ENCODE measurements at places on chromosomes 5 and 9. TPM values are rescaled to one million over a fixed set of nuclear protein-coding genes. Genes with fewer than 3 reads are reported as not detected.

Gene TNIP1
- 42.9 TPM for total RNA-seq

GRCh38 chr5:174217527-174217926 is 172.0 kb downstream of the NSG2 start:
- DNase-seq, result no peak

DNA sequence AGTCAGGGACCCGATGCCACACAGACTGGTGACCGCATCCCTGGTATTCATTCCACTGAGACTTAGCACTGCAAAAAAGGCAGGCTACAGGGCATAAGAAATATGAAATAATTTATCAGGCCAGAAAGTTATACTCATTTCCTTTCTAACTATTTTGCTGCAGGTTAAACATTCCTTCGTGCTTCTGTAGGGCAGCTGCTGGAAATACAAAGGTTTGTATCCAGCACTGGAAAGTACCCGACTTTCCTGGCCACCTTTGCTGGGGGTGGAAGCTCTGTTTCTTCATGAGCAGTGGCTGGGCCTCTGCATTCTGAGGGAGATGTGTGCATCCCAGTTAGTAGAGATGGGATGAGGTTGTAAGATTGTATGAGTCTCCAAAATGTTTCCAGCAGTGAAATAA is 478.6 kb upstream of the WWC1 start:
- no peak for DNase-seq

Gene SHB
- 26.5 TPM for total RNA-seq

Gene DMRT2
- total RNA-seq, result not detected

DNA sequence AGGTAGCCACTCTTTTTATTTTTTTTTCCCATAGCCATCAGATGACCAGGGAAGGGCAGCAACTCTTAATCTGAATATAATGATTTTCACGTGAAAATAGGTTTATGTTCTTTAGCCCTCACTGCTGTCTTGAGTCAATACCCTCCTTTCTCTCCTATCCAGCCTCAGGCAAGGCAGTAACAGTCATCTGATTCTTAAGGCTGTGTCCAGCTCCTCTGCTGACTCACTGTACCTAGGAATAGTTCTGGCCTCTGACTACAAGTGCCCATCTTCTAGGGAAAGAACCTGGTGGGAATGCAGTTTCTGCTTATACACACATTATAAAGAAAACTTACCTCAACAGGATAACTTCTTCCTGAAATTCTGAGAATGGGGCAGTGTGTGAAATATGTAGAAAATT is 30.7 kb downstream of the DHX29 start:
- DNase-seq, result peak; percentile 2

- DNase-seq, result peak; percentile 56
Measured at GRCh38 chr9:35696520-35697215, 6.9 kb upstream of the TPM2 start.

Gene SPATA31C1
- total RNA-seq, result not detected

GRCh38 chr5:124230456-124230855 is 516.0 kb downstream of the ZNF608 start:
- DNase-seq, result no peak

Gene NTRK2
- total RNA-seq, result 3.3 TPM

- DNase-seq, result no peak
Measured at GRCh38 chr5:58274191-58274590, 185.7 kb downstream of the PLK2 start.

GRCh38 chr9:20512636-20513035 is 109.7 kb downstream of the MLLT3 start:
- DNase-seq, result peak; percentile 13

Gene CTNND2
- 1.9 TPM for total RNA-seq

DNA sequence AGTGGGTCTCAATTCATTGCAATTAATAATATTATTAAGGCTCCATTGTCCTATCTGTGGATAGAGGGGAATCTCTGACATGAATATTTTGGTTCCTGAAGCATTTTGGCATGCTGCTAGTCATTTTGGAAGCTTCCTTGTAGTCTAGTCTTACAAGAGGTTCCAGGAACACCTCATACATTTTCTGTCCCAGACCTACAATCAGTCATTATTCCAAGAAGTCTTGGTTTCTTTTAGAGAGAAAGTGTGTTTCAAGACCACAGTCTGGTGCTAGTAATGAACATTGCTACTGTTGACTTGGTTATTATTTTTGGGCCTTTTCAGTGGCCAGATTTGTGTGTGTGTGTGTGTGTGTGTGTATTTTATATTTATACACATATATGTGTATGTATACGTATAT is 98.9 kb downstream of the ERCC6L2 start:
- DNase-seq, result no peak

DNA sequence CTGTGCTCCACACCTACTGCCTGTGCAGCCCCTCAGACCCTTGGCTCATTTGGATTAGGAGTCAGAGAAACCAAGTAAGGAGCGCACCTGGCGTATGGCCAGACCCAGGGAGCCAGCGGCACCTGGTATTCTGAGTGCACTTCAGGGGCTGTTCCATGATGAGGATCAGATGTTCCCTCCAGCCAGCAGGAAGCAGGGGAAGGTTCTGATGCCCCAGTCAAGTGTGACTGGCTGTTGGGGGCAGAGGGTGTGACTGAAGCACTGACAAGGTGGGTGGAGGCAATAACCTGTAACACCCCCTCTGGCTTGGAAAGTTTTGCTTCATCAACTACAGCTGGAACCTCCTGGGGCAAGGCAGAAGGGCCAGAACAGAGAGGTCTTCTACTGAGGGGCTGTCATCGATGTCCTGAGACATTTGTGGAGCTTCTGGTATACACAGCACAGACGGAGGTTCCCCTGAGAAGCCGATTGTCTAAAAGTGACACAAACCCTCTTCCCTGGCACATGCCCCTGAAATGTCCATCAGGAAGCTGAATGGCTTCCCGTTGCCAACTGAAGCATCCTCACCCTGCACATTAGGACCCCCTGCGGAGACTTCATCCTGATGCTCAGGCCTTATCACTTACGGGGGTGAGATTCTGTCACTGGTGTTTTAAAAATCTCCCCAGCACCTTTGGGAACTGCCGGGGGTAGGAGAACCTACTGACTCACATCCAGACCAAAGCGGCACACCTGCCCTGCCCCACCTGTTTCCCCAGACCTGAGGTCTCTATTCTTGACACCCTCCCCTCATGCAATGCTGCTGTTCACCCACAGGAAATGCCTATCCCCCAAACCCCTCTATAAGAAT is 21.1 kb downstream of the TRAF1 start:
- no peak for DNase-seq

- no peak for DNase-seq
Measured at GRCh38 chr9:95666785-95667155, 150.0 kb upstream of the PTCH1 start.

DNA sequence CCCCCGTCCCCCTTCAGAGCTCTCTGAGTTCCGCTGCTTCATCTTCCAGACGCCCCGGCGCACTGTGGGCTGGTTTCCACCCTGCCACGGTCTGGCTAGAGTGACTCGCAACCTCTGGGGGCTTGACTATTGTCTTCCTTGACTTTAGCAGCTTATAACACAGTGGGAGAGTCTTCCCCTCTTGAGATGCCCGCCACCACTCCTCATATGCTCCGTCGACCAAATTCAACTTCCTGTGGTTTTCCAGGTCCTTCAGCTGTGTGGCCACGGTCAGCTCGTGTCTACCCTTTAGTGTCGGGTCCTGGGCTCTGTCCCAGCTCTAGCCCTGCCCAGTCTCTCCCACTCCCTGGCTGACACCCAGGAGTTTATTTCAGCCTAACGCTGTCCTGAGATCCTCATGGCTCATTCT is 28.2 kb upstream of the NCS1 start:
- peak; percentile 46 for DNase-seq

- no peak for DNase-seq
Measured at GRCh38 chr5:124961521-124961920, 215.1 kb upstream of the ZNF608 start.

GRCh38 chr9:84860249-84861115 is 191.0 kb downstream of the NTRK2 start:
- DNase-seq, result no peak

DNA sequence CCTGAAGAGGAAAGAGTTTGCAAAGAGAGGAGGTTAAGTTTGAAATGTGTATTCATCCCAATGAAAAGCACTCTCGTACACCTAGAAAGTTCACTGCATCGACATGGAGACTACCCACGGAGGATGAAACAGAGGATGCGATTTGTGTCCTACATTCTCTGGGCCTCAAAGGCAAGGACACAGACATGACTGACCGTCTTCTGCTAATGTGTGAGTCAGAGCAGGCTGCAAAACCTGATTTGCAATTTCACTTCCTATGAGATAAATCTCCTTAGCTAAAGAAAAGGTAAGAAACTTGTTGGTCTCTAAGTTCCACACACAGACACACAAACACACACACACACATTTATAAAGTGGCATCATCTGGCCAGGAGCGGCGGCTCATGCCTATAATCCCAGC is 98.6 kb downstream of the GNAQ start:
- DNase-seq, result no peak

Gene FGFR4
- total RNA-seq, result 0.74 TPM

Gene CYSRT1
- total RNA-seq, result 0.49 TPM

DNA sequence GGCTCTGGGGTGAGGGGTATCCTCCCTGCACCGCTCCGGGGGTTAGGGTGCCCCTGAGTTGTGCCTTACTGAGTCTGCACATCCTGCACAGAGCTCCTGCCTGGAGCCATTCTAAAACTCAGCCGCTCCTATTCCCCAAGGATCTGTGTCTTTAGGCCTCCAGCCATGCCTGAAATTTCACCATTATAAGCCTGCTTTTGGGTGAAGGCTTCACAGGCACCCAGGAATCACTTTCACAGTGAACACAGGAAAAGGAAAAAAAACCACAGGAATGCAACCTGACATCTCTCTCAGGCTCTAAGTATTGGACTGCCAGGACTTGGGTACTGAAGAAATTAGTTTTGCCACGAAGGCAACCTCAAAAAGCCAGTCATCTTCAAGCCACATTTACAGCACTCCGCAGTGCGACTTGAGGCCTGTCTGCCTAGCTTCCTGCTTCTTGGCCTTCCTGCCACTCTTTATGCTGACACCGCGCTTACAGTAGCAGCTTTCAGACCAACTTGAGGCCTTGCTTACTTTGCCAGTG is 30.9 kb downstream of the GALNT10 start:
- DNase-seq, result peak; percentile 89

DNA sequence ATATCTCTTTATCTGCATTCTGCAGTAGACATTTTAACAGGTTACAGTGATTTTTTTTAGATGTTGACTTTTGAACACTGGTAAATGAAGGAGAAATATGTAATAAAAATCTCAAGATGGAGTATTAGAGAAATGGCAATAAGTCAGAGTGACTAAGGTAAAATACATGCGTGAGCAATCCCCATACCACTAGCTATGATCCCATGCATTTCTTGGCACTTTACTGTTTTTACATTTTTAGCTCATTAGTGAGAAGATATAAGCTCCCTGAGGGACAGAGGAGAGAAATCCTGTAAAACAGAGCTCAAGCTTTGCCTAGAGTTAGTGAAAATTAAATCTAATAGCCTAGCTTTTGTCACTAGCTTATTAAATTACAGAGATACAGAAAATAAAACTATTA is 181.9 kb upstream of the TRPM3 start:
- DNase-seq, result peak; percentile 60

GRCh38 chr9:31321256-31321655 is 1063.2 kb upstream of the ACO1 start:
- no peak for DNase-seq

- DNase-seq, result no peak
Measured at GRCh38 chr5:117461403-117461802, 886.8 kb upstream of the SEMA6A start.

- DNase-seq, result no peak
Measured at GRCh38 chr5:144089401-144090021, 80.9 kb downstream of the YIPF5 start.

- peak; percentile 34 for DNase-seq
Measured at GRCh38 chr9:19286634-19287188, 56.2 kb downstream of the DENND4C start.

DNA sequence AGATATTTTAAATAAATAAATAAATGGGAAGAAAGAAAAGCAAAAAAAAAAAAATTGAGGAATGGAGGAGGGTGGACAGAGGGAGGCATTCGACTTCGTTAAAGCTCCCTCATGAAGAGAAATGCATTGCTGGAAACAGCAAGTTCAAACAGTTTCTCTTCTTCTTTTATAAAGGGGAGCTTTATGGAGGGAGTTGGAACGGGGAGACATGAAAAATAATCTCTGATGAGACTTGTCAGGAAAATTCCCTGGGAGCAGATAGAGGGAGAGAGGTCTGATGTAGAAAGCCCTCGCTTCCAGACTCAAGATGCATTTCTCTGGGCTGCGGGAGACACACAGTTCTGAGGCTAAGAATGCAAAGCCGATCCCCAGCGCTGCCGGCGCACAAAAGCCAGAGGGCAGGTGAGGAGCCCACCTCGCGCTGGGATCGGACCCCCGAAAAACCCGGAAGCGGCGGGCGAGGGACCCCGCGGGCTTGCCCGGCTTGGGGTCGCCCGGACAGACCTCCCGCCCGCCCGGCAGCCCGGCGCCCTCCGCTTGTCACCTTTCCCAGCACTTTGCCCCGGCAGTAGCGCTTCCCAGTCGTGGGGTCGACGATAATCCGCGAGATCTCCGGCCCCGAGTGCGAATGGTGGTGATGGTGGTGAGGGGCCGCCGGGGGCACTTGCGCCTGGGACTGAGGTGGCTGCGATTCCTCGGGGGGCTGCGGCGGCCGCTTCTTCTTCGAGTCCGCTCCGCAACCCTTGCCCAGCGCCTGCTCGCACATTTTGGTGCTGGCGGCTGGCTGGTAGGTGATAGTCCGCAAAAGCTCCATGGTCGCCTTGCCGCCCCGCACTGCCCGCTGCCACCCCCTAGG is 512 bp downstream of the PLK2 start:
- peak; percentile 65 for DNase-seq

DNA sequence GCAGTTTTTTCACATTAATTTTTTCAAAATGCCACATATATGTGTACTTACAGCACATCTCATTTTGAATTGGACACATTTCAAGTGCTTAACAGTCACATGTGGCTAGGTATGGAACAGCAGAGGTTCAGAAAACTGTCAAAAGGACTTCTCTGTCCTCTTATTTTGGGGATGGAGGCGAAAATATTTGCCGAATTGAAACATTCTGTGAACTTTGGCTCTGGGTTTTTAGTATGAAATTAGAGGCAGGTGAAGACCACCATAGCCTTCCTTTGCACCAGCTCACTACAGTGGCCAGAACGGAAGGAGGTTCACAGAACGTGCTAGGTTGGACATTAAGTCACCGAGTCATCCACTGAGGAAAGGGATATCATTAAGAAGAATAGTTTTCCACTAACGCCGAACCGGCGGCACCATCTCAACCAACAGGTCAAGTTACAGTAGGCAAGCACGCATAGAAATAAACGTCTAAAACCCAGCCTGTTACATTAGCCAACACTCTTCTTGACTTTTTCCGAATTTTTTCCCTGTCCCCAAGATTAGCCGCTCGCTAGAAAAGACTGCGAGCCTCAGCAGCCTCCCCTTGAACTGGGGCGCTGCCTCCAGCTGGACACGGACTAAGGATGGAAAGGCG is 1.8 kb upstream of the TLE4 start:
- DNase-seq, result no peak

GRCh38 chr9:95611354-95611753 is 94.6 kb upstream of the PTCH1 start:
- no peak for DNase-seq

Gene FOXD4L3
- total RNA-seq, result not detected

Gene WASHC1
- total RNA-seq, result 2.2 TPM

GRCh38 chr5:149268928-149269557 is 2.6 kb upstream of the AFAP1L1 start:
- peak; percentile 74 for DNase-seq
